ENCODE measurements at places on chromosomes 6 and 20. TPM values are rescaled to one million over a fixed set of nuclear protein-coding genes. Genes with fewer than 3 reads are reported as not detected.

The FAM83C gene
- total RNA-seq, result not detected

The PTCRA gene
- not detected for total RNA-seq

The SAMD5 gene
- 2.6 TPM for total RNA-seq

The PDYN gene
- total RNA-seq, result not detected

DNA sequence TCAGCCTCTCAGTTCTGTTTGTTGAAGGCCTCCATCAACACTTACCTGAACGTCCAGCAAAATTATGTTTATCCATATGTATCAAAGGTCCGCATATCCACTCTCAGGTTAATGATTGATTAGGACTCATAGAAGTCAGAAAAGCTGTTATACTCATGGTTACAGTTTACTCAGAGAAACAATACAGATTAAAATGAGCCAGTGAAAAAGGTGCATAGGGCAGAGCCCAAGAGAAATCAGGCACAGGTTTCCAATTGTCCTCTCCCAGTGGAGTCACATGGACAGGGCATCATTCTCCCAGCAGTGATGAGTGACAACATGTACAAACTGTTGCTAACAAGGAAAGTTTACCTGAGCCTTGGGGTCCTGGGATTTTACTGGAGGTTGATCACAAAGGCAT, 36.2 kb downstream of the THEMIS start:
- no peak for DNase-seq

- DNase-seq, result no peak
Measured at GRCh38 chr20:60482221-60483008, 524.2 kb downstream of the CDH26 start.

- DNase-seq, result no peak
Measured at GRCh38 chr6:148414836-148415235, 72.2 kb downstream of the SASH1 start.

- no peak for DNase-seq
Measured at GRCh38 chr20:52402514-52402913, 210.9 kb upstream of the ZFP64 start.

- no peak for DNase-seq
Measured at GRCh38 chr6:90124874-90125510, 171.7 kb downstream of the BACH2 start.

GRCh38 chr20:58174708-58175280, 53.7 kb downstream of the ANKRD60 start:
- DNase-seq, result no peak

GRCh38 chr6:131391116-131391515, 181.9 kb upstream of the ARG1 start:
- no peak for DNase-seq

- DNase-seq, result no peak
Measured at GRCh38 chr20:41574802-41575389, 43.3 kb downstream of the CHD6 start.

- no peak for DNase-seq
Measured at GRCh38 chr20:40644863-40645262, 44.2 kb downstream of the MAFB start.

DNA sequence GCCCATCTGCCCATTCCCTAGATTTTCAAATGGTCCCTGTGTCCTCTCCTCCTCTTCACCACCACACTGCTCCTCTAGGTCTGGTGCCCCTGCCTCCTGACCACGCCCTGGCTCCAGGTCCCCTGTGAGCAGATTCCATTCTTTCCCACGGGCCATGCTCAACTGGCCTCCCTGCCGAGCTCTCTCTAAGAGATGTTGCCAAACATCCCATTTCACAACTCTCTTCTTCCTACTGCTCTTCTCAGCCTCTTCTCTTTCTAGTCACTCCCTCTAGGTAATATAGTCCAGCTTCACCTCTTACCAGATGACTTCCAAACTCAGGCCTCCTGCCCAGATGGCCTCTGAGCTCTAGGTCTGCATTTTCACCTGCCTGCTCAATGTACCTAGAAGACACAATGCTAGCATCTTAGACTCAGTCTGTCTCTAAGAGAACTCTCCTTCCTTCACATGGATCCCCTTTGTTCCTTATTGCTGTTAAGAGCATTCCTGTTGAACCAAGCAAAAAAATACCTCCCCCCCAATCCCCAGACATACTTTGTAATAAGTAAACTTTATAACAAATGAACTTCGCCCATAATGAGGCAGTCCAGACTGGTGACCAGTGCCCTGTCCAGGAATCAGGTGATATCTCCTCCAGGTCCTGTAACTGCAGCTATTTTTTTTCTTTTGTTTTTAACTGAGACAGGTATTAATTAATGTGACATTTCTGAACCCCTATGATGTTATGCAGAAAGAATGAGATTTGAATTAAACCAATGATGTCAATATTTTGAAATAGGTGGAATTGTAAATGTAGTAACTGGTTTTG, 79.0 kb downstream of the LYRM4 start:
- DNase-seq, result no peak

DNA sequence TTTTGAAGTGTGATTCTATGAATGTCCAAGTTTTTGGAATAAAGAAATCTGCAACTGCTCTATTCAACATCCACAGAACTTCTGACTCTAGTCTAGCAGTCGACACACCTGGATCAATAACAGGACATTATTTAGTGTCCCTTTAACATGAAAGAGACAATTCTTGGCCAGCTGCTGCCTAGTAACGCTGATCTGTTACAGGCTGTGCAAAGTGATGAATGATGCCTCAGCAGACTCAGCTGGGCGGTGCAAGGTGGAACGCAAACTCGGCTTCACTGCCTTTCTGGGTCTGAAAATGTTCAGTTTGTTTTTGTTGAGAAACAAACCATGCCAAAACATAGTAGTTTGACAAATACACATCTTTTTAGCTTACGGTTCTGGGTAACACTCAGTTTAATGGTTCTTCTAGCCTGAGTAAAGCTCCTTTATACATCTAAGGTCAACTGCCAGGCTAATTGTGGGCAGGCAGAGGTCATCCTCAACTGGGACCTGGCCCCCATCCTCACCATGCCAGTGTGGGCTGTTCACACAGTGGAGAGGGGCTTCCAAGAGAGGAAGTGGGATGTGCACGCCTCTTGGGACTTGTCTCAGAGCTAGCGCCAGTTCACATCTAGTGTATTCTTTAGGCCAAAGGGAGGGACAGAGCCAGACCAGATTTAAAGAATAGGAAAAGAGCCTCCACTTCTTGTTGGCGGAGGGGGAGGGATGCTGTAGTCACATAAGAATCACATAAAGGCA, 879.7 kb downstream of the QKI start:
- no peak for DNase-seq

DNA sequence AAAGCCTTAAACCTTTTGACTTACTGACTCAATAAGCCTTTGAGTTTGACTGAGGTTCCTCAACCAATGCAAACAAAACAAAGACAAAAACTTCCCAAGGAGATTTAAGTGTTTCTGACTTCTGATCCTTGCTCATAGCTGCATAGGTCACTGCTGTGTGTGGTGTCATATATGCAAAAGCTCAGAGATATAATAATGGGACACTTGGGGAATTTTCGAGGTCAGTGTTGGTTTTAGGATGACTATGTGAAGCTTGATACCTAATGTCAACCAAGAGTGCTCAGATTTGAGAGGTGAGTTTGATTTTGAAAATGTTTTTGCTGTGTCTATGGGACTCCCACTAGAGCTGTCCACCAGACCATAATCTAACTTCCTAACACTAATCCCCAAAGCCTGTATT, 26.2 kb downstream of the ZKSCAN8 start:
- DNase-seq, result no peak

DNA sequence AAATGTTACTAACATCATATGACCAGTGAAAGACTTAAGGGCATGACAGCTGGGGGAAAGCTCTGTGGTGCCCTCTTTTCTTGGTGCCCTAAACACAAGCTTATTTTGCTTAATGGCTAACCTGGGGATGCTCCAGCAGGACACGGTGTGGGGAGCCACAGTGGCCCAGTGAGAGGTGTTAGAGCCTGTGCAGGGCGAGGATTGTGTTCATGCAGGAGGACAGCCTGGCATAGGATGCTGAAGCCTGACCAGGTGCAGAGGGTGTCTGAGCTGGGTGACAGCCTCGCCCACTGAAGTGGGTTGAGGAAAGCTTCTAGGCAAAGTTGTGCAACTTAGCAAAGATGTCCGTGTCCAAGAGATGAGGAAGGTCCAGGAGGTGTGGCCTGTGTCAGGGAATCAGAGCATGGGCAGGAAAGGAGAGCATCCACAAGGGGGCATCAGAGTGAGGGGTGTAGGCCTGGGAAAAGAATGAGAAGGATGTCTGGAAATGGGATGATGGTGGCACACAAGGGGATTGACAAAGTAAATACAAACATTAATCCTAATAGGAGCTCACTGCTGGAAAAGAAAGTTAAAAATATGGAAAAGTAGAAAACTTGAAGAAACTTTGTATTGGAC, 33.9 kb downstream of the SLC17A4 start:
- peak; percentile 20 for DNase-seq
